Activated T-cell treated with anti-CD3 and anti-CD28 coated beads, Interleukin-2, amount 50 U/mL, for 72 hours (primary cell): ENCODE measurements at places on chromosomes 2 and 18.
A peak's percentile ranks its signal among the peaks of the same experiment; 100 is the strongest.

- no peak for DNase-seq
- H3K4me1 ChIP-seq: no peaks in the 10 kb centered on the region
- no peaks in the 10 kb centered on the region for H3K27me3 ChIP-seq
- H3K4me3 ChIP-seq: no peak overlapping the region
- peak overlapping the region; percentile 29 for H3K27ac ChIP-seq
- peaks cover 16% of the 10 kb centered on the region for H3K36me3 ChIP-seq
These were observed 19.8 kb downstream of the RPIA start for GRCh38 chr2:88711289-88711688.

DNA sequence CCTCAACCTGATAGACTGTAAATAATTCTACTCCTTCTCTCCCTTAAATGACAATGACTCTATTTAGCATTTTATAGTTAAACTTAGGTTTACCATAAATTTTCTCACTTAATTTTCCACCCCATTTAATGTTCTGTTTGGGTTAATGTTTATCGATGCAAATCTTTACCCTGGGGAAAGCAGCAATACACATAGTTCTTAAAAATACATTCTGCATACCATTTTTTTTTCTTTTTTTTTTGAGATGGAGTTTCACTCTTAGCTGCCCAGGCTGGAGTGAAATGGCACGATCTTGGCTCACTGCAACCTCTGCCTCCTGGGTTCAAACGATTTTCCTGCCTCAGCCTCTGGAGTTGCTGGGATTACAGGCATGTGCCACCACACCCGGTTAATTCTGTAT lies 14.0 kb downstream of the STAM2 start:
- no peaks in the 10 kb centered on the region for H3K27me3 ChIP-seq
- H3K4me1 ChIP-seq: peaks cover 30% of the 10 kb centered on the region
- H3K4me3 ChIP-seq: no peak overlapping the region
- DNase-seq: no peak

DNA sequence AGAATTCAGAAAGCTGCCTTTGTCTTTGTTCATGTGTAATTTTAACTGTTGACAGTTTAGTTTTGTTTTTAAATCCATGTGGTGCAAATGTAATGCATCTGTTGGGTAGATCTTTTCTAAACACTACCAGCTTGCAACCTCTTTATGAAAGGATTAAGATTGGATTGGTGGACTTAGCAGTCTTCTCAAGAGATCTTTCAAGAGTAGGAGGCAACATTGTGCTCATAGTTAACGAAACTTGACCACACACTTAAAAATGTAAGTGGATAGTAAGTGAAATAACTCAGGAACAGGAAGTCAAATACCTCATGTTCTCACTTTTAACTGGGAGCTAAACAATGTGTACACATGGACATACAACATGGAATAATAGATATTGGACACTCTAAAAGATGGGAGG lies 579.0 kb downstream of the RIT2 start:
- no peaks in the 10 kb centered on the region for H3K36me3 ChIP-seq
- H3K4me3 ChIP-seq: no peak overlapping the region
- no peak for DNase-seq
- H3K27ac ChIP-seq: no peak overlapping the region
- H3K4me1 ChIP-seq: no peaks in the 10 kb centered on the region

GRCh38 chr2:143088388-143088787 lies 40.8 kb upstream of the ARHGAP15 start:
- peaks cover 24% of the 10 kb centered on the region for H3K4me1 ChIP-seq
- H3K27me3 ChIP-seq: no peaks in the 10 kb centered on the region
- no peak for DNase-seq
- H3K27ac ChIP-seq: no peak overlapping the region
- no peaks in the 10 kb centered on the region for H3K36me3 ChIP-seq

- no peak overlapping the region for H3K4me3 ChIP-seq
- H3K4me1 ChIP-seq: peaks cover 5% of the 10 kb centered on the region
- DNase-seq: no peak
- no peaks in the 10 kb centered on the region for H3K27me3 ChIP-seq
These were observed 117.8 kb downstream of the TTC27 start for GRCh38 chr2:32745675-32746074.

GRCh38 chr2:85734942-85735608 lies 18.7 kb upstream of the ATOH8 start:
- DNase-seq: no peak
- no peaks in the 10 kb centered on the region for H3K4me1 ChIP-seq
- H3K27me3 ChIP-seq: no peaks in the 10 kb centered on the region
- H3K27ac ChIP-seq: no peak overlapping the region

- no peaks in the 10 kb centered on the region for H3K27me3 ChIP-seq
- H3K4me1 ChIP-seq: no peaks in the 10 kb centered on the region
- H3K4me3 ChIP-seq: no peak overlapping the region
These were observed 239.1 kb downstream of the ASXL3 start for GRCh38 chr18:33817096-33817495.

DNA sequence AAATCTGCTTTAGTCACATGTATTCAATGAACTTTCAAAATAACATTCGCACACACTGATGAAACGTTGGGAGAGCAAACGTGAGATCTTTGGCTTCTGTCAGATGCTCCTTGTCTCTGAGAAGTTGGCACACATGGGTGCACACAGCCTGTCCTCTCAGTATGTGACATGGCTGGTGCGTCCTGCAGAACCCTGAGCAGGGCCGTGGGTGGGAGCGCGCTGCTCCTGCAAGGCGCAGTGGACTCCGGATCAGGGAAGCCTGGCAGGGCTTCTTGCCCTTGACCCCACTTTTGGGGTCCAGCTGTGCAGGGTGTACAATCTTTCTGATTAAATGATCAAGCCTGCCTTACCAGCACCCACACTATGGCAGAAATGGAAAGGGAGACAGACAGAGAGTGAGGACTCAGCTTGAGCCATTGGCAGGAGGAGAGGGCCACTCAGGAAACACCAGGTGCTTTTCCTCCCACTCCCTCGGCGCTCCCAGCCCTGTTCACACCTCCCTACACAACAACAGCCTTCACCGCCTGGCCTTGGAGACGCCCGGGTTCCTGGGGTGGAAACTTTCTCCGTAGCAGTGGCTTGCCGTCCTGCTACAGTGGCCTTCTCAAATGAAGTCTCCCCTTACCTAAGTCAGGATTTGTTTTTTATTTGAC lies 108.4 kb upstream of the SNTG2 start:
- no peaks in the 10 kb centered on the region for H3K36me3 ChIP-seq
- H3K4me3 ChIP-seq: no peak overlapping the region
- DNase-seq: no peak
- peaks cover 39% of the 10 kb centered on the region for H3K27me3 ChIP-seq

DNA sequence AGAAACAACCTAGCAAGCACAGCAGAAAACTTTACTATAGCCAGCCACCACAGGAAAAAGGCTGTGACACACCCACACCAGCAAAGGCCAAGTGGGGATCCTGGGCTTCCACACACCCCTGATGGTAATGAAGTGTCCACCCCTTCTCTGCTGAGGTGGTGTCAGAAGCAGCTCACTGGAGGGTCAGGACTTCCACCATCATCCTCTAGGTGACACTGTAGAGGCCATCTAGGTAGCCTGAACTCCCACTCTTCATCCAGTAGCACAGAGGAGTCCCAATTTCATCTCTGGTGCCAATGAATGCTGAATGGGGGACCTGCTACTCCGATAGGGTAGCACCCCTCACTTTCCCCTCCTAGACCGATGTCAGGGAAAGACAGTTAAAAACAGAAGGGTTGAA lies 1544.4 kb downstream of the LRP1B start:
- no peak for DNase-seq
- H3K27ac ChIP-seq: no peak overlapping the region
- no peaks in the 10 kb centered on the region for H3K4me1 ChIP-seq
- H3K27me3 ChIP-seq: no peaks in the 10 kb centered on the region
- no peaks in the 10 kb centered on the region for H3K36me3 ChIP-seq

DNA sequence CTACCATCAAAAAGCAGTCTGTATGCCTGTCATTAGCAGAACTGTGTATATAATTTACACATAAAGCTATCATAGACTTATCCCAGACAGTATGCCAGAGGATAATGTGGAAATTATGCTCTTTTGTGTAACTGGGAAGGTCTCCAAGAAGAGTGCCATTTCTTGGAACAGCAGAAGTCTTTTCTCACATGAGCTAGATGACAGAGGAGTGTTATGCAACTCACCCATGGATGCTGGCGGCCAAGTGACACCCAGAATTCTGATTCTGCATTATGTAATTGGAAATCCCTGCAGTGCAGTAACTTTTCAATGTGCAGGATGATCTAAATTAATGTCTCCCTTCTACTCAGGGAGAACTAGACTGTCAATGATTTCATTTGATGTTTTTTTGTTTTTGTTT lies 160.0 kb downstream of the UBE2E3 start:
- H3K27me3 ChIP-seq: no peaks in the 10 kb centered on the region
- H3K27ac ChIP-seq: peak overlapping the region; percentile 58
- peaks cover 12% of the 10 kb centered on the region for H3K36me3 ChIP-seq
- peaks cover 69% of the 10 kb centered on the region for H3K4me1 ChIP-seq

DNA sequence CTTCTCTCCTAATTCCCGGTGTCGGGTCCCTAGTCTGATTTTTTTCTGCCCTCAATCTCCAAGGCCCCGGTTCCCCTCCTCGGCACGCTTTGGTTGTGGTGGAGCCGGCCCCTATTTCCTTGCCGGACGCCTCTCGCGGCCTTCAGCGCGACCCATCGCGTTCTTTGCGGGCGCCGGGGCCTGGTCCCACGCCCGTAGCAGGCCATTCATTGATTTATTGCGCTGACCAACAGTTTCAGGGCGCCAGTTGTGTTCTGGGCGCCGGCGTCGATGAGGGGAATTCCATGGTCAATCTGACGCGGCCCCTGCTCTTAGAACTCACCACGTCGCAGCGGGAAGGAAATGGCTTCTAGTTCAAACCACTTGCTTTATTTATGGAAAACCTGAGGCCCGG lies 396 bp downstream of the CNOT9 start:
- peak; percentile 71 for DNase-seq
- H3K4me3 ChIP-seq: peak overlapping the region; percentile 98
- peaks cover 62% of the 10 kb centered on the region for H3K4me1 ChIP-seq
- H3K27ac ChIP-seq: peak overlapping the region; percentile 98

GRCh38 chr18:49640741-49641140 lies 78.9 kb downstream of the LIPG start:
- peaks cover 1% of the 10 kb centered on the region for H3K36me3 ChIP-seq
- no peak for DNase-seq
- H3K27me3 ChIP-seq: peaks cover 13% of the 10 kb centered on the region

DNA sequence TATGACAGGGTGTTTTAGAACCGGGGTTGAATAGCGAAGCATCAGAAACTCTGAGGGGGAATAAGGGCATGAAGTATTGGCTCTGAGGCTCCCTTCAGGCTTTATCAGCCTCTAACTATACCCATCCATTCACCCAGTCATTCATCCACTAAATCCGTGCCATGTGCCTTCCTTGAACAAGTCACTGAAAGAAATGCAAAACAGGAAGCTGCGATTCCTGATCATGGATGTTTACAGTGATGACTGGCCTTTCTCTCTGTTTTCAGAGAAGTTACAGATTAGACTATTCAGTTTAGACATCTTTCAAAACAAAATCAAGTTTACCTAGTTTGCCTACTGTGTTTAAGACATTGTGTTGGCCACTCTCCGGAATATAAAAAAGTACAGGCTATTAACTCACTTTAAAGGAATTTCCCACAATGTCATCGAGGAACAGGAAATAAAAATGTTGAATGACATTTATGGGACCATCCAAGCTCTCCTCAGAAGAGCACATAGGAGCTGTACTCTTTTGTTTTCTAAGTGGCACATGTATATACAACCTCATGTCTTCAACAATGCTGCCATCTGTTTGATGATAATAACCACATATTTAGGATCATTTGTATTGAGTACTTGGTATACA lies 43.8 kb upstream of the SLC14A1 start:
- H3K27ac ChIP-seq: no peak overlapping the region
- no peaks in the 10 kb centered on the region for H3K36me3 ChIP-seq
- peaks cover 11% of the 10 kb centered on the region for H3K4me1 ChIP-seq
- H3K27me3 ChIP-seq: peaks cover 32% of the 10 kb centered on the region
